ENCODE measurements at places on chromosomes 12 and 14. TPM values are rescaled to one million over a fixed set of nuclear protein-coding genes. Genes with fewer than 3 reads are reported as not detected.

RILPL2 gene
- total RNA-seq, result 3.9 TPM

PIWIL1 gene
- 0.28 TPM for total RNA-seq

PLCZ1 gene
- total RNA-seq, result not detected

LBHD2 gene
- 0.19 TPM for total RNA-seq

OXA1L gene
- total RNA-seq, result 85.7 TPM

CLEC2A gene
- not detected for total RNA-seq

DNA sequence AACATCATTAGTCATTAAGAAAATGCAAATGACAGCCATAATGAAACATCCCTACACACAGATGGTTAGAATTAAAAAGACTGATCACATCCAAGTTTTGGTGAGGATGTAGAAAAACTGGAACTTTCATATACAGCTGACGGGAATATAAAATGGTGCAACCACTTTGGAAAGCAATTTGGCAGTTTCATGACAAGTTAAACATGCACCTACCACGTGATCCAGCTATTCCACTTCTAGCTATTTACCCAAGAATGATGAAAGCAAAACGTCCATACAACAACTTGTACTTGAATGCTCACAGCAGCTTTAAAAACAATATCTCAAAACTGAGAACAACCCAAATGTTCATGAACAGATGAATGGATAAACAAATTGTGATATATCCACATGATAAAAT lies 77.9 kb upstream of the AVPR1A start:
- no peaks in the 10 kb centered on the region for H3K27me3 ChIP-seq
- H3K36me3 ChIP-seq, result no peaks in the 10 kb centered on the region
- H3K4me3 ChIP-seq, result no peak overlapping the region
- DNase-seq, result no peak
- no peak overlapping the region for H3K27ac ChIP-seq
- no peaks in the 10 kb centered on the region for H3K4me1 ChIP-seq

GRCh38 chr14:66038618-66039017 lies 447.6 kb upstream of the CCDC196 start:
- no peak for DNase-seq
- no peaks in the 10 kb centered on the region for H3K27me3 ChIP-seq
- no peak overlapping the region for H3K27ac ChIP-seq
- no peaks in the 10 kb centered on the region for H3K36me3 ChIP-seq

DNA sequence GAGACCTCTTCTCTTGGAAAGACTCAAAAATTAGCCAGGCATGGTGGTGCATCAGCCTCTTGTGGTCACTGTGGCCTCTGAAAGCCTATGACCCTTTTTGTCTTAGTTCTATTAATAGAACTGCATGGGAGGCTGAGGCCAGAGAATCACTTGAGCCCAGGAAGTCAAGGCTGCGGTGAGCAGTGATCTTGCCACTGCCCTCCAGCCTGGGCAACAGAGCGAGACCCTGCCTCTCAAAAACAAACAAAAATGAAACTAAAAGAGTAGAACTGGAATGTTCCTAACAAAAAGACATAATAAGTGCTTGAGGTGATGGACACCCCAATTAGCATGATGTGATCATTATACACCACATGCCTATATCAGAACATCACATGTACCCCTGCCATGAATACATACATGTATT lies 197.0 kb upstream of the EEA1 start:
- no peaks in the 10 kb centered on the region for H3K27me3 ChIP-seq
- no peak overlapping the region for H3K4me3 ChIP-seq
- H3K4me1 ChIP-seq, result no peaks in the 10 kb centered on the region
- no peak overlapping the region for H3K27ac ChIP-seq

GRCh38 chr12:53345486-53346188 lies 9.5 kb upstream of the SP7 start:
- no peak overlapping the region for H3K27ac ChIP-seq
- peaks cover 5% of the 10 kb centered on the region for H3K4me1 ChIP-seq
- DNase-seq, result no peak
- H3K36me3 ChIP-seq, result no peaks in the 10 kb centered on the region
- H3K27me3 ChIP-seq, result peaks cover 16% of the 10 kb centered on the region

DNA sequence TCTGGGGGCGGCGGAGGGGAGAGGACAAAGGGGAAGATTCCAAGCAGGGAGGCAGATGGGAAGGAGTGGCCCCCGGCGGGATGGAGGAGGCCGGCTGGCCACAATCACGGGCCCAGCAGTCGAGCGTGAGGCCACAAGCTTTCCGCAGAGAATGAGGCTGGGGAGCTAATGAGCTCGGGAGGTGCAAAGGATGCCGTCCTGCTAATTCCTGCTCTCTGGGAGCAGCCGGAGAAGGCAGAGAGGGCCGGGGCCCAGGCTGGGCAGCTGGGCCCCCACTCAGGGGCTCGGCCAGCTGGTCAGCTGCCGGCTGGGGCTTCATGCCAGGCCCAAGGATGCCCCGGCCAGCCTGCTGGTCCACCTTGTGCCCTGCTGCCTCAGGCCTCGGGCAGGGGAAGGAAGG lies 98.1 kb upstream of the LHX5 start:
- H3K4me3 ChIP-seq, result no peak overlapping the region
- no peaks in the 10 kb centered on the region for H3K36me3 ChIP-seq
- H3K27ac ChIP-seq, result no peak overlapping the region
- no peaks in the 10 kb centered on the region for H3K4me1 ChIP-seq
- no peaks in the 10 kb centered on the region for H3K27me3 ChIP-seq

- H3K27me3 ChIP-seq, result no peaks in the 10 kb centered on the region
- no peaks in the 10 kb centered on the region for H3K4me1 ChIP-seq
- no peak overlapping the region for H3K4me3 ChIP-seq
- no peak for DNase-seq
These were observed 21.8 kb upstream of the TRIM9 start for GRCh38 chr14:51116682-51117081.

- no peak overlapping the region for H3K4me3 ChIP-seq
- H3K36me3 ChIP-seq, result no peaks in the 10 kb centered on the region
- H3K27me3 ChIP-seq, result no peaks in the 10 kb centered on the region
- DNase-seq, result no peak
- no peaks in the 10 kb centered on the region for H3K4me1 ChIP-seq
- H3K27ac ChIP-seq, result no peak overlapping the region
These were observed 234.8 kb upstream of the FKBP4 start for GRCh38 chr12:2559931-2560330.

- H3K36me3 ChIP-seq, result no peaks in the 10 kb centered on the region
These were observed 1885.8 kb upstream of the SEL1L start for GRCh38 chr14:83419420-83419819.

GRCh38 chr12:2999265-2999841 lies 40.2 kb downstream of the TEAD4 start:
- H3K36me3 ChIP-seq, result no peaks in the 10 kb centered on the region
- no peak for DNase-seq
- no peaks in the 10 kb centered on the region for H3K4me1 ChIP-seq
- H3K27ac ChIP-seq, result no peak overlapping the region
- H3K4me3 ChIP-seq, result no peak overlapping the region

- no peak overlapping the region for H3K4me3 ChIP-seq
- no peaks in the 10 kb centered on the region for H3K36me3 ChIP-seq
- H3K4me1 ChIP-seq, result no peaks in the 10 kb centered on the region
- H3K27me3 ChIP-seq, result no peaks in the 10 kb centered on the region
These were observed 191.2 kb upstream of the GARIN2 start for GRCh38 chr14:66998013-66998412.

DNA sequence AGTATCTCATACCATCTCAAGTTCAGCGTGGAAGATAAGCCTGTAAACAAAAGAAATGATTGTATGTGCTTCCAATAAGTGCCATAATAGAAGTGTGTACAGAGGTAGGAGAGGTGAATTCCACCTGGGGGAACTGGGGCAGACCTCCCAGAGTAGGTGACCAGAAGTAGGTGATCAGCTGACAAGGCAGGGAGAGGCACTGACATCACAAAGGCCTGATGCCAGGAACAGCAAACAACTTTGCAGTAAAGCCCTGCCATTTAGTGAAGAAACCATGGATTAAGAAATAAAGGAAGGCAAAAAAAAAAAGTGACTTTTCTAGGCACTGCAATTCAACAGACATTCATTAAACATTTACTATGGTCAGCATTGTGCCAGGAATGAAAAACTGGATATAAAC lies 31.1 kb downstream of the NR1H4 start:
- no peaks in the 10 kb centered on the region for H3K36me3 ChIP-seq
- no peak overlapping the region for H3K27ac ChIP-seq
- no peaks in the 10 kb centered on the region for H3K4me1 ChIP-seq
- H3K27me3 ChIP-seq, result no peaks in the 10 kb centered on the region
- DNase-seq, result no peak
- no peak overlapping the region for H3K4me3 ChIP-seq

GRCh38 chr14:81682134-81682533 lies 148.5 kb upstream of the SEL1L start:
- H3K4me1 ChIP-seq, result no peaks in the 10 kb centered on the region
- no peaks in the 10 kb centered on the region for H3K36me3 ChIP-seq
- H3K27ac ChIP-seq, result no peak overlapping the region
- no peaks in the 10 kb centered on the region for H3K27me3 ChIP-seq

GRCh38 chr12:47314996-47315395 lies 235.2 kb upstream of the AMIGO2 start:
- H3K27me3 ChIP-seq, result no peaks in the 10 kb centered on the region
- no peak overlapping the region for H3K4me3 ChIP-seq
- no peaks in the 10 kb centered on the region for H3K36me3 ChIP-seq
- no peak for DNase-seq
- H3K4me1 ChIP-seq, result no peaks in the 10 kb centered on the region

GRCh38 chr14:61609191-61609843 lies 86.0 kb upstream of the HIF1A start:
- DNase-seq, result no peak
- H3K4me3 ChIP-seq, result no peak overlapping the region
- no peak overlapping the region for H3K27ac ChIP-seq
- no peaks in the 10 kb centered on the region for H3K27me3 ChIP-seq
- no peaks in the 10 kb centered on the region for H3K36me3 ChIP-seq

GRCh38 chr14:66724996-66725395 lies 217.0 kb downstream of the GPHN start:
- DNase-seq, result no peak
- no peak overlapping the region for H3K4me3 ChIP-seq

- H3K4me3 ChIP-seq, result no peak overlapping the region
- no peak overlapping the region for H3K27ac ChIP-seq
- peaks cover 30% of the 10 kb centered on the region for H3K36me3 ChIP-seq
- H3K4me1 ChIP-seq, result no peaks in the 10 kb centered on the region
These were observed 44.9 kb downstream of the EID3 start for GRCh38 chr12:104348283-104348993.

GRCh38 chr12:27486961-27487360 lies 37.0 kb upstream of the PPFIBP1 start:
- H3K27ac ChIP-seq, result no peak overlapping the region
- H3K36me3 ChIP-seq, result no peaks in the 10 kb centered on the region
- no peaks in the 10 kb centered on the region for H3K4me1 ChIP-seq
- H3K4me3 ChIP-seq, result no peak overlapping the region

DNA sequence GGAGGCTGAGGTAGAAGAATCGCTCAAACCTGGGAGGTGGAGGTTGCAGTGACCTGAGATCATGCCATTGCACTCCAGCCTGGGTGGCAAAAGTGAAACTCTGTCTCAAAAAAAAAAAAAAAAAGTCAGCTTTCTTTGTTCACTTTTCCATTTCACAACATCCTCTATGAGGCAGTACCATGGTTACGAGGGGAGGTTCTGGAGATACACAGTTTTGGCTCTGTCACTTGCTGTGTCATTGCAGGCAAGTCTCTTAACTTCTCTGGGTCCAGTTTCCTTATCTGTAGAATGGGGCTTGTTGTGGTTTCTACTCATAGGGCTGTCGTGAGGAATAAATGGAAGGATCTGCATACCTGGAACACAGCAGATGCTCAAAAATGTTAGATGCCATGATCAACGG lies 75.6 kb upstream of the SLC24A4 start:
- H3K27me3 ChIP-seq, result no peaks in the 10 kb centered on the region
- DNase-seq, result no peak
- no peak overlapping the region for H3K27ac ChIP-seq
- H3K4me3 ChIP-seq, result no peak overlapping the region
- no peaks in the 10 kb centered on the region for H3K4me1 ChIP-seq
- H3K36me3 ChIP-seq, result no peaks in the 10 kb centered on the region

GRCh38 chr12:3263282-3263681 lies 186.1 kb downstream of the TSPAN9 start:
- no peaks in the 10 kb centered on the region for H3K4me1 ChIP-seq
- no peak for DNase-seq
- H3K27me3 ChIP-seq, result no peaks in the 10 kb centered on the region
- no peak overlapping the region for H3K4me3 ChIP-seq
- H3K27ac ChIP-seq, result no peak overlapping the region

DNA sequence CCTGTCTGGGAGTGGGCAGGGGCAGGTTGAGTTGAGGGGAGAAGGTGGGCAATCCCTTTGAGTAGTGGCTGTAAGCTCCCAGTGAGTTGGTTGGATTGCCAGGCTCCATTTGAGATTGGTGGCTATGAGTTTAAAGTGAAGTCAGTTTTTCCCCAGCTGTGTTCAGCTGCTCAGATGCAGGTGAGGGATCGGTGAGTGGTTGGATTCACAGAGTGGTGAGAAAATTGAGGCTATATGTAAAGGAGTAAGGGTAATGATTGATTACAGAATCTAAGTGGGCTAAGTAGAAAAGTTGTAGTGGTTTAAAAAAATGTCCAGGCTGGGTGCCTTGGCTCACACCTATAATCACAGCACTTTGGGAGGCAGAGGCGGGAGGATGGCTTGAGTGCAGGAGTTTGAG lies 68.6 kb downstream of the GLRX5 start:
- peaks cover 13% of the 10 kb centered on the region for H3K27me3 ChIP-seq
- DNase-seq, result no peak
- H3K4me3 ChIP-seq, result no peak overlapping the region
- H3K4me1 ChIP-seq, result no peaks in the 10 kb centered on the region
- H3K27ac ChIP-seq, result no peak overlapping the region
- H3K36me3 ChIP-seq, result no peaks in the 10 kb centered on the region

GRCh38 chr14:41604721-41605531 lies 1.8 kb upstream of the LRFN5 start:
- no peaks in the 10 kb centered on the region for H3K4me1 ChIP-seq
- peaks cover 58% of the 10 kb centered on the region for H3K27me3 ChIP-seq
- DNase-seq, result no peak
- peak overlapping the region; percentile 57 for H3K27ac ChIP-seq
- H3K4me3 ChIP-seq, result no peak overlapping the region

- no peak overlapping the region for H3K27ac ChIP-seq
- H3K4me3 ChIP-seq, result no peak overlapping the region
- H3K4me1 ChIP-seq, result no peaks in the 10 kb centered on the region
- H3K27me3 ChIP-seq, result no peaks in the 10 kb centered on the region
- no peak for DNase-seq
- H3K36me3 ChIP-seq, result peaks cover 2% of the 10 kb centered on the region
These were observed 29.0 kb downstream of the TESC start for GRCh38 chr12:117069926-117070900.

GRCh38 chr12:65121049-65121955 lies at the start of gene WIF1:
TSS of gene WIF1 (minus strand) at chr12:65121305. CDS start at chr12:65121191, 114 bp downstream.
- peak within 1 kb of the TSS; percentile 29 for H3K4me3 ChIP-seq
- H3K27ac ChIP-seq, result no peak within 1 kb of the TSS
- DNase-seq, result peak; percentile 5
- no peaks in the 10 kb centered on the region for H3K36me3 ChIP-seq

Measured in thymus (tissue), 14 donors.